ENCODE measurements at places on chromosomes 12 and 14.

DNA sequence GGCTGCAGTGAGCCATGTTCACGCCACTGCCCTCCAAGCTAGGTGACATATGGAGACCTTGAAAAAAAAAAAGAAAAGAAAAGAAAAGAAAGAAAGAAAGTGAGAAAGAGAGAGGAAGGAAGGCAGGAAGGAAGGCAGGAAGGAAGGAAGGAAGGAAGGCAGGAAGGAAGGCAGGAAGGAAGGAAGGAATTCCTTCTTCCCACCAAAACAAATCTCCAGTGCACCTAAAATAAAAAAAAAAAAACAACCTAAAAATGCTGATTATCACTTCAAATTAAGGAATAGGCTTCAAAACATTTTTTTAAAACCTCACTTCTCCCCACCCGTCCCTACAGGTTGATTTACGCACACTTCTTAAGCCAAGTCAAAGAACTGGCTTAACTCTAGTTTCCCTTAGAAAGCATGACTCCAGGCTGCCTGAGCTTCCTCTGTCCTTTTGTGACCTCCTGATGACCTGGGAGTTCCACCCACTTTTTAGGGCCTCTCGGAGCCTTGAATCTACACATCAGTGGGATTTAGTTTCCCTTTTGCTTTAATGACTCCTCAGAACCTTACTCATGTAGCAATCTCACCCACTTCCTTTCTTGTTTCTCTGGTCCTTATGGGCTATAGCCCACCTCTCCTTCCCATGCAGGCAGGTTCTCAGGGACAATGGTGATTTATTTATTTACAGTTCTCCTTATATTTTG, 18.6 kb downstream of the DUSP6 start:
- no peak for DNase-seq

GRCh38 chr12:9883175-9883574, 1.9 kb downstream of the KLRF2 start:
- DNase-seq = no peak

DNA sequence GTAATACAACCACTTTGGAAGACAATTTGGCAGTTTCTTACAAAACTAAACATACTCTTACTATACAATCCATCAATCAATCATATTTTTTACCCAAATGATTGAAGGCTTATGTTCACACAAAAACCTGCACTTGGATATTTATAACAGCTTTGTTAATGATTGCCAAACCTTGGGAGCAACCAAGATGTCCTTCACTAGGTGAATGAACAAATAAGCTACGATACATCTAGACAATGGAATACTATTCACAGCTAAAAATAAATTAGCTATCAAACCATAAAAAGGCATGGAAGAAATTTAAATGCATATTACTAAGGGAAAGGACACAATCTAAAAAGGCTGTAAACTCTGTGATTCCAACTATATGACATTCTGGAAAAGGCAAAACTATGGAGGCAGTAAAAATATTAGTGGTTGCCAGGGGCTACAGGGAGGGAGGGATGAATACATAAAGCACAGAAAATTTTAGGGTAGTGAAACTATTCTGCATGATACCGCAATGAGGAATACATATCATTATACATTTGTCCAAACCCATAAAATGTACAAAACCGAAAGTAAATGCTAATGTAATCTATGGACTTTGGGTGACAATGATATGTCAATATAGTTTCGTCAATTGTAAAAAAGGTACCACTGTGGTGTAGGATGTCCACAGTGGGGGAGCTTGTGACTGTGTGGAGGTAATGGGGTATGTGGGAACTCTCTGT, 70.5 kb downstream of the GPR65 start:
- no peak for DNase-seq

GRCh38 chr12:68773582-68773981, 27.6 kb downstream of the SLC35E3 start:
- no peak for DNase-seq

- DNase-seq = no peak
These were observed 58.0 kb upstream of the CDKN3 start for GRCh38 chr14:54338696-54339317.

GRCh38 chr12:20377750-20378149, 9.4 kb downstream of the PDE3A start:
- DNase-seq = no peak

DNA sequence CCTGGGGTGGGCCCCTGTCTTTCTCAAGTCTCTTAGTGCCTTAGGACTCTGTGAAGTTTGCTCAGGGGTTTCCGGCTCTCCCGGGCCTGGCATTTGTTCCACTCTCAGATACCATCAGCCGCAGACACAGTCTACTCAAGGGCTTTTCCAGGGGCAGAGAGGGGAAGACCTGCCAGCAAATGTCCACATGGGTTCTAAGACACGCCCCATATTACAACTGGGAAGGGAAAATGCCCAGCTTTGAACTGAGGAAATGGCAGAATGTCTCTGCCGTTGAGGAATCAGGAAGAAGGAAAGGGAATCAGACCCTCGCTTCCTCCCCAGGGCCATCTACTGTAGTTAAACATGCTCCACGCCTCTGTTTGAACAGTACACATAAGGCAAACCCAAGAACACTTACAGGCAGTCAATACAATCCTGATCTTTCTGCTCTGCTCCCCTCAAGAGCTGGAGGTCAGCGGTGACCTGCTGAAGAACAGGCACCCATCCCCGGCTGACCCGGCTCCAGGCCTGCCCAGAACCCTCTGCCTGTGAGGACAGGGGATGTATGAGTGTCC, 7.9 kb downstream of the CCDC85C start:
- DNase-seq = no peak

- DNase-seq = no peak
These were observed 18.2 kb downstream of the IFNG-AS1 start for GRCh38 chr12:68007466-68007865.

DNA sequence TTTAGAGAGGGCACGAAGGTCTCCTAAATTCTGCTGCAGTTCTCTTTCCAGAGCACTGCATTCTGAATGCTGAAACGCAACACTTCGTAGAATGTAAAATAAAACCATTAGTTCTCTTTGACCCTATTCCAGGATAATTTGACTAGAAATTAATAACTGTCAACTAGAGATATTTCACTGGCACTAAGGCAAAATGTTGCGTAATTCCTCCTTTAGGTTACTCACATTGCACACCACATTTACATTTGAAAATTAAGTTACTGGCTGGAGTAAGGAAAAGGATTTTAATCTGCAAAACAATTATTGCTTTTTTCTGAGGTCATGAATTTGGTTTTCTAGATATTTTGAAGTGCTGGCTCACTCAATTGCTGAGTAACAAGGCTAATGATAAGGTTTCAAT, 58.0 kb upstream of the TRHDE start:
- no peak for DNase-seq

- DNase-seq = no peak
These were observed 35.7 kb upstream of the NCOR2 start for GRCh38 chr12:124603100-124603541.

- DNase-seq = no peak
These were observed 343.2 kb downstream of the ZFP36L1 start for GRCh38 chr14:68449561-68450181.

- no peak for DNase-seq
These were observed 24.0 kb downstream of the RNF34 start for GRCh38 chr12:121423682-121424623.

- no peak for DNase-seq
These were observed 69.1 kb downstream of the PPP2R5E start for GRCh38 chr14:63474111-63474510.

DNA sequence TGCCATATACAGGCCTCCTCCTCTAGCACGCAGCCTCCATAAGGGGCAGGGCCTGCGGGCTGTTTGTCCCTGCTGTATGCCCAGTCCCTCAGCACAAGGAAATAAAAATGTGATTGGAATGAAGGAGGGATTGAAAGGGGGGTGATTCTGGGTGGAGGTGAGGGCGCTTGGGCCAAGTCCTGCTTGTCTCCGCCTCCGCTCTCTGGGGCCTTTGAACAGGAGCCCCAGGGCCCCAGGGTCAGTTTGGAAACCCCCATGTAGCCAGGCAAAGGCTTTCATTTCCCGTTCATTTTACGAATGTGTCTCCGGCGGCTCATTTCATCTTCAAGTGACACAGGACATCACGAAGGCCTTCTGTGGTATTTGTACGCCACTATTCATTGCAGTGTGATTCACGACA, 4.5 kb upstream of the CACNA2D4 start:
- no peak for DNase-seq

- DNase-seq = no peak
These were observed 64.8 kb downstream of the PPP2R5C start for GRCh38 chr14:101826351-101826750.

DNA sequence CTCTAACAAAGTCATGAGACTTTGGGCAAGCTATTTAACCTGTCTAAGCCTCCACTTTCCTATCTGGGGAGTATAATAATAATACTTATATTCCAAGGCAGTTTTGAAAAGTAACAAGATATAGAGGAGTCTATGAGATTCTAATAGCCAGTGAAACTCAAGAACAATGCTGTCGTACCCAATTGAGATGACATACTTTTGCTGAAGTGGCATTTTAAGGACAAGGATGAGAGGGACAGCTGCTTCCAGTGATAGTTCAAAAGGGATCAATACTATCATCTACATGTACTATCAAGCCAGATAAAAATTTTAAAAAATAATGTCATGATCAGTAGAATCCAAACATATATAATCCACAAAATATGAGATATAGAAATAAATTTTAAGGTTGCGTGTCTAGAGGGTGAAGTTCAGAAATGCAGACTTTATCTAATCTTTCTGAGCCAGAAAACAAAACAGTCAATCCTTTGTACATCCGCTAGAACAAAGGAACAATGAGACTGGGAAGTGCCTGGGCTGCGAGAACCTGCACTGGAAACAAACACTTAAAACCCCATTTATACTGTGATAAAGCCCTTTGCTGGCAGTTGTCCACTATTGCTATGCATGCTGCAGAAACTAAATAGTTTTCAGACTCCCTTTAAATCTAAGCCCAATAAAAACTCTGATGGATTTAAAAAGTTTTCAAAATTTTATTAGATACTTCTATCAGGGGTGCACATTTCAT, 38.6 kb downstream of the PTPRB start:
- no peak for DNase-seq

- DNase-seq = no peak
These were observed 904.6 kb upstream of the FBXO33 start for GRCh38 chr14:40336846-40337245.

DNA sequence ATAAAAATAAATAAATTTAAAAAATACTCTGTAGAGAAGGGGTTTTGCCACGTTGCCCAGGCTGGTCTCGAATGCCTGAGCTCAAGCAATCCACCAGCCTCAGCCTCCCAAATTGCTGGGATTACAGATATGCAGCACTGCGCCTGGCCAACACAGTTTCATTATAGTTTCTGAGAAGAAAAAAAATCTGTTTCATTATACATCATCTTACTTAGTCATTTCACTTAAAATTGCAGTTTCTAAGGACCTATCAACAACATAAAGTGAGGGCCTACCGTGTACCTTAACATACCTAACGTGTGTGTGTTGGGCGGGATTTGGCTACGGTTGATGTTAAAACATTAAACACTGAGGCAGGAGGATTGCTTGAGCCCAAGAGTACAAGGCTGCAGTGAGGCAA, 28.3 kb downstream of the P2RX2 start:
- no peak for DNase-seq

GRCh38 chr12:117119592-117120198, 20.5 kb upstream of the TESC start:
- DNase-seq = peak; percentile 63

GRCh38 chr12:6065863-6066199, 58.6 kb downstream of the VWF start:
- DNase-seq = no peak

DNA sequence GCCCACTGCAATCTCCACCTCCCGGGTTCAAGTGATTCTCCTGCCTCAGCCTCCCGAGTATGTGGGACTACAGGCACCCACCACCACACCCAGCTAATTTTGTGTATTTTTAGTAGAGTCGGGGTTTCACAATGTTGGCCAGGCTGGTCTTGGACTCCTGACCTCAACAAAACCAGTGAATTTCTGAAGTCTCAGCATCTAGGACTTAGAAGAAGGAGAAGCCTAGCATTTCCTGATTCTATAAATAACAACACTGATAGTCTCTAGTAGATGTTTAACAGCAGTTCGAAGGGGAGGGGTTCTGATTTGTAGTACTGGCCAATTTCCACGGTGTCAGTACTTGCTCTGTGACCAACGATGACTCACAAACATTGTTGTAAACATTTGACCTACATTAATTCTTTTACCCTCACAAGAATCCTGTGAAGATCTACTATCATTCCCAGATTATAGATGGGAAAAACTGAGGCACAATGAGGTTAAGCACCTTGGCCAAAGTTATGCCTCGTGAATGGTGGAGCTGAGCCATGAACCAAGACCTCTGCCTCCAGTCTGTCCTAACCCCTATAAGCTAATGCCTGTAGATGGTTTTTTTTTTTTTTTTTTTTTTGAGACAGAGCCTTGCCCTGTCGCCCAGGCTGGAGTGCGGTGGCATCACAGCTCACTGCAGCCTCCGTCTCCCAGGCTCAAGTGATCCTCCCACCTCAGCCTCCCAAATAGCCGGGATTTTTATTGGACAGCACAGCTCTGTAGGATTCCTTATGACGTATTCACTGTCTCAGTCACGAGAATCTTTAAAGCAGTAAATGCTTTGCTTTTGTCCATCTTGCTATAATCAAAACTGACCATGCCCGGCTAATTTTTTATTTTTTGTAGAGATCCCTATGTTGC, 5.2 kb downstream of the P2RX4 start:
- DNase-seq = no peak

- no peak for DNase-seq
These were observed 4.1 kb upstream of the SLC7A7 start for GRCh38 chr14:22819151-22819988.

DNA sequence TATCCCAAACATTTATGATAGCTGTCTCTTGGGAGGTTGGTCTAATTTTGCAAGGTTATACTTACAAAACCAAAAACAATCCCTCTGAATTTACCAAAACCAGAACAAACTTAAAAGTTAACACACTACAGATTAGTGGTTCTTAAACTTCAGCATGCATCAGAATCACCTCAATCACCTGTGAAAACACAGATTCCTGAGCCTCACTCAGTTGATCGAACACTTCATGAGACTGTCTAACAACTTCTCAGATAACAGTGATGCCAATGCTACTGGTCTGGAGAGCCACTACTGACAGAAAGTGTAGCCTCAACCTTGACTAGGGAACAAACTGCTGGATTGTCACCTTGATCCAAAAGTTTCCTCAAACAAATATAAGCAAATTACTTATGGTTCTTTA, 44.2 kb downstream of the ATP2B1 start:
- DNase-seq = no peak

- DNase-seq = no peak
These were observed 118.1 kb upstream of the FOXN3 start for GRCh38 chr14:89534902-89535685.

DNA sequence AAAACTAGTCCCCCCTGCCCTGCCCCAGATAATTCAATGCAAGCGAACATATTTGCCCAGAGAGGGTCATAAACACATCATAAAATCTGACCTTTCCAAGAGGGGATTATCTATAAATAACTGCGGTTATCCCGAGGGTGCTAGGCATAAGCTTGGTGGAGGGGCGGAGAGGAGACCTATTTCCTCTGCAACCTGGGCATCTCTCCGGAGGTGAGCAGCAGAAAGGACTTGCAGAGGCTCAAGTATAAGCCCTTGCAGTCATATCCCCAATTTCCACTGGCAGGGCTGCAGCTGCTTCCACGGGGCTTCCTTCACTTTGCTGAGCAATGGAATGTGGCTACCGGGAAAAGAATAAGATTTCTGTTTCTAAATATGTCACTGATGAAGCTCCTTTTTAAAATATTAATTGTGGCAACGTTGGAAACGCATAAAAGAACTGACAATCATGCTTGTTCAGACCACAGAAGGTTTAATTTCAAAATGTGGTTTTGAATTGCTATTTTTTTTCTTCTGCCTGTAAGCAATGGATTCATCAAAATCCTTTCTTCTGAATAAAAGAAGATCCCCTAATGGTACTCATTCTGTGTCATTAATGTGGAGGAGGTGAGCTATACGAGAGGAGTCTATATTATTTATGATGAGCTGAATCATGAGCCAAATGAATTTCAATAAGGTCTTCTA, 268.9 kb upstream of the ATP2B1 start:
- DNase-seq = peak; percentile 29
